ENCODE measurements at places on chromosomes 11 and 22.

DNA sequence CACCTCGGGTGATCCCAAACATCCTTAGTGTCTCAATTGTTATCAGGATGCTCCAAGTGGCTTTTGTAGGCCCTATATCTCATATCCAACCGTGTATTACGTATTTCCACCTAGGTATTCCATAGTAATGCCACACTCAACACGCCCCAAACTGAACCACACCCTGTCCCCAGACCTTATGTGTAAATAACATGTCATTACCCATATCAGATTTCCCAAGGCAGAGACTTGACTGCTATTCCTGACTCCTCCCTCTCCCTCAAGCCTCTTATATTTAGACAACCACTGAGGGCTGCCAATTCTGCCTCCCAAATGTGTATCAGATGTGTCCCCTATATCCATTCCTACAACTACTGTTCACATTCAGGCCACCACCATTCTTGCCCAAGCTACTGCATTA lies 132.8 kb upstream of the NCAM1 start:
- no peak for DNase-seq

DNA sequence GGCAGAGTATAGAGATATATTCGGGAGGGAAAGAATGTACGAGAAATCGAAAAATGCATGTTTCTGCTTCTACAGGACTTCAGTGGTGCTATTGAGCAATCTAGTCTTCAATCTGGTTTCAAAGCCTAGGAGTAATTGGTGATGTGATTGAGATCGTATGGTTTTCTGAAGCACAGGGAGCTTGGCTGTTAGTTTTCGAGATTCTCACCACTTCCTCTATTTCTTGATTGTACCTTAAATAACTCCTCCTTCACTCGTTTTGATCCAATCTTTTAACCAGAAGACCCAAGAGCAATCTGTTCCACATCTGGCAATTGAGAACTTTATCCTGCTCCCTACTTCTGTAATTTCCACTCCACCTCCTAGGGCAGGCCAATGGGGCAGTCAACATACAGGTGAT lies 518 bp downstream of the CCDC179 start:
- DNase-seq, result no peak

DNA sequence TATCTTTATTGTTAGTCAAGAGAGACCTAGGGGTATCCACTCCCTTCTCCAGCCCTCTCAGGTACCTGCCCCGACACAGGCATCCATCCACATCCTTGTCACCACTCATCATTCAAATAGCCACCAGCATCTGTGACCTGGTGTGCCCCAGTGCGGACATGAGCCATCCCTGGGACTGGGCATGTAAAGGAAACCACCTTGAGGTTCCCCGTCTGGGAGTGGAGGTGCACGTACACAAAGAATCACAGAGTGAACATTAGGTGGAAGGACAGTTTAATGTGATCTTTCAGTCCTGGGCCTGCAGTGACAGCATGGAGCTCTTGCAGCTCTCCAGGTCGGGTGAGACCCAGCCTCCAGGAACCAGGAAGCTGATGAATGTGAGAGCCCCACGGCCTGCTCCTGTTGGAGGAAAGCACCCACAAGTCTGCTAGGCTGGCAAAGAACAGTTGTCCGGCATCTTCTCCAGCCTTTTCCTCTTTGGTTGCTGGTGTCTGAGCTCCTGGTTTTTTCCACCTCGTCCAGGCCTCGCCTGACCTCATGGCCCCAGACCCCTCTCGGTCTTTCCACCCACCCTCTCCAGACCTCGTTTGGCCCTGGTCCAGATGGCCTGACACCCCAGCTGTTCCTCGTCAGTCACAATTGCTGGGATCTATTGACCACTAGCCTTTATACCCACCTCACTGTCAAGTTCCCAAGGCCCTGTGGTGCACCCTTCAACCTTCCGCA lies 16.5 kb downstream of the PSMD13 start:
- no peak for DNase-seq

DNA sequence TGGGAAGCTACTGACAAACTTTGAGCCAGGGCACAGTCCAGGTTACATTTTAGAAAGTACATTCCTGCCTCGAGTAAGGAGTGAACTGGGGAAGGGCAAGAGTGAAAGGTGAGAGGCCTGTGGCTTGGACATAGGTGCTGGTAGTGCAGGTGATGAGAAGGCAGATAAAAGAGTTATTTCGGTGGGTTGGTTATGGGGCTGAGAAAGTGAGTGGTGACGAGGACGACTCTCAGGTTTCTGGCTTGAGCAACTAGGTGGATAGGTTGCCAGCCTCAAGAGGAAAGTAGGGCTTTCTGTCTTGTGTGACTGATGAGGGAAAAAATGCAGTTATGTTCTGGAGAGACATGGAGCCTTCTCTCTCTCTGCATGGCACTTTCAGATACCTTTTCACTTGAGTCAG lies 3.7 kb downstream of the POLR2F start:
- DNase-seq, result no peak

DNA sequence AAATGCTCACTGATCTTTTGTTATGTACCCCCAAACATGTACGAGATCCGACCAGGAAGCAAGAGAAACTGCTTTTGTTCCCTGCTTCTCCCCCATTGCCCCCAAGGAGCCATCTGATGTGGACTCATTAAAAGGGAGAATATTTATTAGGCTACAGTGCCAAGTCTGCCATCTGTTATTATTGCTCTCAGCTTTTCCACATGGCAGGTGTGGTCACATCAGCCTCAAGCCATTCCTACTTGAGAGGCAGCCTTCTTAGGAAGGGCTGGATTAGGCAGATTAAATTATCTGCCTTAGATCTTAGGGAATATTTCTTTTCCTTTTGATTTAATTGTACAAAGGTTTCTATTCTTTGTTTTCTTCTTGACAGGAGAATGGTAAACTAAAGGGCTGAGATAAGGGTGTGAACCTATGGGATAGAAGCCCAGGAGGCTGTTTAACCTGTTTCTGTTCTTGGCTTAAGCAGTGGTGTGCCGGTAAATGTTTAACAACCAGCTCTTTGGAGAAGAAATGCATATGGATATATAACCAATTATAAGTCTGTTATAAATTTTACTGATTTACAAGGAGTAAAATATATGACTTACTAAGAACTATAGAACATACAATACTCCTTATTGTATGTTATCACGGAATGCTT lies 88.8 kb downstream of the PDHX start:
- DNase-seq, result no peak

- no peak for DNase-seq
Observed at GRCh38 chr22:50078246-50078645, 7.0 kb downstream of the MLC1 start.

Data from HEK293T (cell line).